ENCODE measurements at places on chromosomes 1 and 21. TPM values are rescaled to one million over a fixed set of nuclear protein-coding genes. Genes with fewer than 3 reads are reported as not detected.

DNA sequence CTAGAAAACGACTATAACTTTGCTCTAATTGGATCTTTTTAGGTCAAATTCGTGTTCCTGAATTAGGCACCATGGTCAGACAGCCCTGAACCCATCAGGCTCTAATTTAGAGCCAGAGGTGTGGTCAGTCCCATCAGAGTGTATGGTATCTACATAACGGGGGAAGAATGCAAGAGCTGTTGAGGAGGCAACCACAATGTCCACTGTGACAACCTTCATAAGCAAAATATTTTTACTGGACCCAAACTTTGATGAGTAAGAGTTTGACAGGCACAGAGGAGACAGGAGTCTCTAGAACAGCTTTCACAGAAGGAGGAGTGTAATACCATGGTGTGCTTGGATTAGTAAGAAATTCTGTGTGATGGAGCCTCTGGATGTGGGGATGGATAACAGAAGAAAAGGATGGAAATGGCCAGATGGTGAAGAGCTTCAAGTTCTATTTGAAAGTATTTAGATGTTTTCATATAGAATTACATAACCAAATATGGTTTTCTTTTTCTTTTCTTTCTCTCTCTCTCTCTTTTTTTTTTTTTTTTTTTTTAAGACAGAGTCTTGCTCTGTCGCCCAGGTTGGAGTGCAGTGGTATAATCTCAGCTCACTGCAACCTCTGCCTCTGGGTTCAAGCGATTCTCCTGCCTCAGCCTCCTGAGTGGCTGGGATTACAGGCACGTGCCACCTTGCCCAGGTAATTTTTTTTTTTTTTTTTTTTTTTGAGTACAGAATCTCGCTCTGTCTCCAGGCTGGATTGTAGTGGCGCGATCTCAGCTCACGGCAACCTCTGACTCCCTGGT, 24.9 kb downstream of the UBE2U start:
- DNase-seq: no peak

- DNase-seq: no peak
Observed at GRCh38 chr1:43005460-43006361, 47.0 kb upstream of the SLC2A1 start.

DNA sequence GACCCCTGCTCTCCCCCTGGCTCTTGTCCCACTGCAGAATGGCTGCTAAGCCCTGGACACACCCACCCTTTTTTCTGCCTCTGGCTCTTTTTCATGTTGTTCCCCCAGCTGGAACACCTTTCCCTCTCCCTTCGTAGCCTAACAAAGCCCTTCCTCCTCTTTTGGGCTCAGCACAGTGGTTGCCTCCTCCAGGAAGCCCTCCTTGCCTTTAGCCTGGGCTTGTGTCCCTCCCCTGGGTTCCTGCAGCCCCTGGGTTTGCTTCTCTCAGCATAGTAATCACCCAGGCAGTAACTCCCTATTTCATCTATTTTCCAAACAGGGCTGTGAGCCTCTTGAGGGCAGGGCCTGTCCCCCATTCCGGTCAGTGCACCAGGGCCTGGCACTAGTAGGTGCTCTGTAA, 19.8 kb upstream of the ACTL8 start:
- DNase-seq: no peak

PODN gene
- total RNA-seq: 0.43 TPM

SHE gene
- not detected for total RNA-seq
